ENCODE measurements at places on chromosomes 2 and 18. TPM values are rescaled to one million over a fixed set of nuclear protein-coding genes. Genes with fewer than 3 reads are reported as not detected.

Gene RAPGEF4
- total RNA-seq: 0.72 TPM

Gene FER1L5
- not detected for total RNA-seq

Gene CCDC102B
- 1.4 TPM for total RNA-seq

Gene GGCX
- total RNA-seq: 19.6 TPM

Gene LRRTM1
- not detected for total RNA-seq

Gene NEU4
- total RNA-seq: 0.40 TPM

Gene LYPD1
- not detected for total RNA-seq

DNA sequence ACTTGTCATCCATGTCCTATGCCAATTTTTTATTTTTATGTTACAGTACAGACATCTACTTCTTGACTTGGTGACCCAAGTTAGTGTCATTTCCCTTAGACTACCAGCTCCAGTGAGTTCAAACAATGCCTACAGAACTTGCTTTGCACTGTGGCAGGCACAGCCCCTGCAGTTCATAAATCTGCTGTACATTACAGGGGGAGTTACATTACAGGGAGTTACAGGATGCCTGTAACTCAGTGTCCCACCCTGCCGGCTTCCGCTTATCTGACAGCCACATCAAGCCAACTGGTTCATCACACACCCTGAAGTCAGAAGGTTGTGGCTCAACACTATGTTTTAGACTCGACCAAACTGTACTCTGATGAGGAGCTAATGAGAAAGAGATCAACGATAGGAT lies 7.8 kb upstream of the NPAS2 start:
- no peaks in the 10 kb centered on the region for H3K36me3 ChIP-seq
- DNase-seq: peak; percentile 7
- H3K4me1 ChIP-seq: peaks cover 20% of the 10 kb centered on the region
- H3K4me3 ChIP-seq: no peak overlapping the region

- H3K27ac ChIP-seq: peak overlapping the region; percentile 95
- peak overlapping the region; percentile 92 for H3K4me3 ChIP-seq
- no peak for DNase-seq
- H3K27me3 ChIP-seq: no peaks in the 10 kb centered on the region
Measured at GRCh38 chr2:130371723-130372054, 15.8 kb downstream of the PTPN18 start.

DNA sequence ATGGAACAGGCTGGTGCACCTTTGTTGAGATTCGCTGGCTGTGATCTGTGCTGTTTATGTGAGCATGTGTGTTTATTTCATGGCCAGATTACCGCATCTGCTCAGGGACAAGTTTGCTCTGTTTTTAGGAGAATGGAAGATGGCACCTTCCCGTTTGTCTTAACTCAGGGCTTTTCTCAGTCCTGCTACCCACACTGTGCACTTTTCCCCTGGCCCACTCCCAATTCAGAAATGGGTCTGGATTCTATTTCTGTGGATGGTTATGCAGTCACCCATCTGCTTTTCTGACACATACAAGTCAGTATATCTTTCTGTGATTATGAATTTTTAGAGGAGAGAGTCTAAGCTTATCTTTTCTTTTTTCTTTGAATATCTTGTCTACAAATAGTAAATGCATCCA lies 15.4 kb downstream of the MGAT5 start:
- DNase-seq: no peak
- H3K4me1 ChIP-seq: peaks cover 45% of the 10 kb centered on the region

DNA sequence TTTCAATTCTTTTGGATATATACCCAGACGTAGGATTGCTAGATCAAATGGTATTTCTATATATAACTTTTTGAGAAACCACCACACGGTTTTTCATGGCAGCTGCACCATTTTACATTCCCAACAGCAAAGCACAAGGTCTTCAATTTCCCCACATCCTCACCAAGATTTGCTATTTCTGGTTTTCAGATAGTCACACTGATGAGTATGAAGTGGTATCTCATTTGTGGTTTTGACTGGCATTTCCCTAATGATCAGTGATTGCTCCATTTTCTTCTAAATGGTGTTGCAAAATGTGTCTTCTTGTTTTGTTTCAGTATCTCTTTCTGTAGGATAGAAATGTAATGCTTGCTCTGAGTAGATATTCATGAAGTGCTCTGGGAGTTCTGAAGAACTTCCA lies 52.0 kb downstream of the ANKRD44 start:
- H3K27me3 ChIP-seq: no peaks in the 10 kb centered on the region
- H3K4me3 ChIP-seq: peak overlapping the region; percentile 62
- peaks cover 57% of the 10 kb centered on the region for H3K36me3 ChIP-seq
- peak overlapping the region; percentile 88 for H3K27ac ChIP-seq

- no peaks in the 10 kb centered on the region for H3K36me3 ChIP-seq
- no peak overlapping the region for H3K4me3 ChIP-seq
- H3K27ac ChIP-seq: no peak overlapping the region
- H3K4me1 ChIP-seq: peaks cover 26% of the 10 kb centered on the region
- no peaks in the 10 kb centered on the region for H3K27me3 ChIP-seq
Measured at GRCh38 chr2:64771737-64772136, 118.0 kb upstream of the SERTAD2 start.

- H3K27ac ChIP-seq: no peak overlapping the region
- no peak overlapping the region for H3K4me3 ChIP-seq
- peaks cover 8% of the 10 kb centered on the region for H3K4me1 ChIP-seq
- no peak for DNase-seq
- peaks cover 18% of the 10 kb centered on the region for H3K27me3 ChIP-seq
- no peaks in the 10 kb centered on the region for H3K36me3 ChIP-seq
Measured at GRCh38 chr2:70580352-70580751, 26.7 kb upstream of the TGFA start.

- peak; percentile 83 for DNase-seq
- H3K4me3 ChIP-seq: peak overlapping the region; percentile 74
- no peaks in the 10 kb centered on the region for H3K36me3 ChIP-seq
- no peak overlapping the region for H3K27ac ChIP-seq
Measured at GRCh38 chr2:219552382-219553167, 8.7 kb downstream of the TMEM198 start.

DNA sequence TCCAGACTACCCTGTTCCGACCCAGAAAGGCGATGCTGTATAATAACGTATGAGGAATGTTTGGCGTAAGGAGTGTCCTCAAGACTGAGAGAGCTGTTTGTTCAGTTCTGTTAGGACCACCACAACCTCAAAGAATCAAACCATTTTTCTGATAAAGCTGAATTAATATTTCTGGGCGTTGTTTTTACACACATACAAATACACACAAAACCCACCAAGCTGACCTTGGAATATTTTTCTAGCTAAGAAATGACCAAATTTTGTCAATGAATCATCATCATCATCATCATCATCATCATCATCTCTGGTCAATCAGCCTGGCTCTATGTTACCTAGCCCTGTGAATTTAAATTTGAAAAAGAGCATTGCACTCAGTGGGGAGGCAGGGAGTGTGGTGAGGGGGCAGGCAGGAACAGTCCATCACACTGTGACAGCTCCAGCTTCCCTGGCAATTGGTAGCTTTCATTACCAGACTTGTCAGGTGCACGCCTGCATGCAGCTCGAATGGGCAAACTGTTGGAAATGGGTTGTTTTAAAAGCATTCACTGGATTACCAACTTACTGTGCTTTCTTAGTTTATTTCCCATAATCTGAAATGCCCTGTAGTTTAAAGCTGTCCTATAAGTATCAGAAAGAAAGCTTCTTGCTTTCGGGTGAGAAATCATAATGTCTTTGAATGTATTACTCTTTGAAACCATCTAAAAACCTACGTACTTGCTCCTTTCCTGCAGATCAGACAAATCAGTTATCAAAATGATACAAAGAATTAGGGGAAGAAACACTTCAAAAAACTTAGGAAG lies 6.9 kb upstream of the POU3F3 start:
- no peaks in the 10 kb centered on the region for H3K36me3 ChIP-seq
- H3K27me3 ChIP-seq: peaks cover 95% of the 10 kb centered on the region
- H3K4me1 ChIP-seq: peaks cover 20% of the 10 kb centered on the region
- DNase-seq: no peak
- no peak overlapping the region for H3K4me3 ChIP-seq

- no peak overlapping the region for H3K4me3 ChIP-seq
- peaks cover 23% of the 10 kb centered on the region for H3K36me3 ChIP-seq
- no peaks in the 10 kb centered on the region for H3K27me3 ChIP-seq
- H3K27ac ChIP-seq: peak overlapping the region; percentile 8
- DNase-seq: no peak
Measured at GRCh38 chr2:70128005-70128404, 40.7 kb downstream of the PCBP1 start.

- no peak overlapping the region for H3K4me3 ChIP-seq
- H3K36me3 ChIP-seq: no peaks in the 10 kb centered on the region
- no peaks in the 10 kb centered on the region for H3K4me1 ChIP-seq
- no peaks in the 10 kb centered on the region for H3K27me3 ChIP-seq
Measured at GRCh38 chr2:191312662-191313061, 67.5 kb downstream of the MYO1B start.

GRCh38 chr2:73961823-73962615 lies 22.7 kb upstream of the TET3 start:
- no peak overlapping the region for H3K4me3 ChIP-seq
- no peaks in the 10 kb centered on the region for H3K27me3 ChIP-seq
- peaks cover 42% of the 10 kb centered on the region for H3K36me3 ChIP-seq
- DNase-seq: no peak
- H3K27ac ChIP-seq: no peak overlapping the region

DNA sequence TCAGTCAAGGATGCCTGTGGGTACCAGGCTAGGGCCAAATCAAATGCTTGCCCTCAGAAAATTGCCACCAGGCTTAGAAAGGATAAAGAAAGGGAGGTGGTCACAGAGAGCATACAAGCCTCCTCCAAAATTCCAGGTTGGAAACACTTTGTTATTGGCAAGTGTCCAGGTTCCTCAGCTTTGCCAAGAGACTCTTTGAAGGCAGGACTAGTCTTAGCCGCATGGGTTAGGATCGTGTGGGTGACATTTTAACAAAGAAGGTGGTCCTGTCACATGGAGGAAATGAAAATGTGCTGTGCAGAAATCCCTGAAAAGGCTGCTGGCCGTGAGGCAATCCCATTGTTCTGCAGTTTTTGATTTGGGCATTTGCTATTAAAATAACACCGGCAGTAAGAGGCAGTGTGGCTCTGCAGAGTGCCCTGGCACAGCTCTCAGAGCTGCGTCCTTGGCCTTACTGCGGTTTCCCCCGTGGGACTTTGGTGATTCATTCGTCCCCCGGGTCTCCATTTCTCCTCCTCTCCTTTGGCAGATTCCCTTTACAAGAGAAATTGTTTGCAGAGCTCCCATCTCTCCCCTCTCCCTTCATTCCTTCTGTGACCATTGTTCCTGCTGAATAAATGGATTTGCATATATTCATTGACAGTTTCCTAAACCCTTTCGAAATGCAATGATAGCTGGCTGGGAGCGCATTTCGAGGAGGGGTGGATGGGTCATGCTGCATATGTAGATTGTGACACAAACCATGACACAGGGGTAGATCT lies 187.3 kb downstream of the VAPA start:
- H3K27ac ChIP-seq: no peak overlapping the region
- no peaks in the 10 kb centered on the region for H3K36me3 ChIP-seq
- H3K4me1 ChIP-seq: no peaks in the 10 kb centered on the region
- no peak for DNase-seq

DNA sequence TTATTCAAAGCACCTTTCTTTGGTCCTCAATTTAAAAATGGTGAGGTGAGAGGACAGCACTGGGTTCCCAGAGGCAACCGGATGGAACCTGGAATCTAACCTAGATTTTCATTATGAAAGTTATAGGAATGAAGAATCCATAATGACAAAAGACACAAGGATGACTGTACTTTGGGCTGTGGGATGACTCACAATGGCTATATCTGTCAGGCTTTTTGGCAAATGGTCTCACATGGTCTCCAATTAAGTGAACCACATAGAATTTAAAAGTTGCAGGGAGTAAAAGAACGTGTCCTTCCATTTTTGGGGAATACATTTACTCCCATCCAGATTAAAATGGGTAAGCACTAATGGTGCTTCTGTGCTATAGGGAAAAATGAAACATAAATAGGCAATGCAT lies 31.8 kb upstream of the LYPD1 start:
- H3K27ac ChIP-seq: no peak overlapping the region
- H3K36me3 ChIP-seq: no peaks in the 10 kb centered on the region
- DNase-seq: no peak
- no peak overlapping the region for H3K4me3 ChIP-seq
- H3K27me3 ChIP-seq: no peaks in the 10 kb centered on the region

- H3K27me3 ChIP-seq: no peaks in the 10 kb centered on the region
- no peak overlapping the region for H3K27ac ChIP-seq
- no peaks in the 10 kb centered on the region for H3K36me3 ChIP-seq
- no peak for DNase-seq
- no peaks in the 10 kb centered on the region for H3K4me1 ChIP-seq
- no peak overlapping the region for H3K4me3 ChIP-seq
Measured at GRCh38 chr18:42644729-42645131, 470.8 kb downstream of the RIT2 start.

DNA sequence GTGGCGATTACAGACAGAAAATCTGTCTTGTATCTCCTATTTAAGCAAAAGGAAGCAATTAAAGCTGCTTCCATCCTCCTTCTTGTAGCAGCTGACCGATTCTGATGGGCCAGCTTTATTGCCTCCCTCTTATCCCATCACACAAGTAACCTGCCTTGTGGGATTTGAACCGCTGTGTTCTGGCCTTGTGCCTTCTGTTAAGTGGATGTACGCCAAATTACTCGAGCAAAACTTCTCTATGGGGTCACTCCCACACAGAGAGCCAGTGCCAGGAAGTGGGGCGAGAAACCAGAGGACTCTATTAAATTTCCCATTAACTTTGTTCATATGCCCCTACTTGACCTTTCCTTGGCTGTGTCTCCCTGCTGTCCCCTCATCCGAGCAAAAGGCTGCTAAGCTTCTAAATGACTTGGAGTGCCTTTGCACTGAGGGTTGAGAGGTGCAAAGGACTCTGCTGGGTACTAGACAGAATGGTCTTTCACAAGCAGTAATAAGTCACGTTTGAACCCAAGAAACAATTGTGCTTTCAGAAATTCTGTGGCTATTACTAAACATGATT lies 672.5 kb downstream of the MBD2 start:
- no peaks in the 10 kb centered on the region for H3K27me3 ChIP-seq
- H3K36me3 ChIP-seq: no peaks in the 10 kb centered on the region
- no peaks in the 10 kb centered on the region for H3K4me1 ChIP-seq

- H3K36me3 ChIP-seq: no peaks in the 10 kb centered on the region
- H3K27ac ChIP-seq: no peak overlapping the region
- peaks cover 3% of the 10 kb centered on the region for H3K27me3 ChIP-seq
- H3K4me1 ChIP-seq: no peaks in the 10 kb centered on the region
Measured at GRCh38 chr18:73895701-73896100, 251.9 kb downstream of the FBXO15 start.

DNA sequence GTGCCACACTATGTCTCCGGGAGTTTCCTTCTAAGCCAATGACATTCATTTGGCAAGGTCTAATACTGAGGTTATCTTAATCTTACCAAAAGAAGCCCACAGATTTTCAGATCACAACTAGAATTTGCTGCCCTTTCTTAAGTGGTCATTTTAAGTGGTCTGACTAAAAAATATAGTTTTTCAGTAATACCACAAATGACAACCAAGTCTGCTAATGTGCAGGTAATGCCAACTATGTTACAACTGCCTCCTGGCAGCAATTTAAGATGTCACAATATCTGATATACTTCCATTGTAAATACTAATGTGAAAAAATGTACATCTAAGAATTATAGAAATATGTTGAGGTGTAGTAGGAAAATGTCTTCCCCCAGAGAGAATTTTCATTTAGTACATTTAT lies 49.3 kb downstream of the USP37 start:
- peaks cover 35% of the 10 kb centered on the region for H3K36me3 ChIP-seq
- H3K27ac ChIP-seq: peak overlapping the region; percentile 48
- no peaks in the 10 kb centered on the region for H3K27me3 ChIP-seq
